ENCODE measurements at places on chromosomes 2 and 18.
A peak's percentile ranks its signal among the peaks of the same experiment; 100 is the strongest.

- DNase-seq: no peak
These were observed 127.5 kb downstream of the LAMA3 start for GRCh38 chr18:23816740-23817139.

DNA sequence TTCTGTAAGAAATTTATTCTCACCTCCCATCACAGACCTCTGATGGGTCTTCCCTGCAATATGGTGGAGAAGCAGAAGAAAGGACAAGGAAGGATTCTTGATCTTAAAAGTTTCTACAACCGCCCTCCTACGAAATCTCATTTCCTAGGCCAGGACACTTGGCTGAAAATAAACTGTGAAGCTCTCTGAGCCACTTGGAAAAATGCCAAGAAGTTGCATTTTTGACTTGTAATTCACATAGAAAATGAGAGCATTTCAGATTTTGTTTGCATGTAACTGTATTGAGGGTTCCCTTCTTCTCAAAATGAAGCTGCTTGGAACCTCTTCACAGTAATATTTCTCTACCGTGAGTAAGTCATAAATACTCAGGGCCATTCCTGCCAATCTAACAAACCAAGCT lies 458.3 kb upstream of the SLC14A2 start:
- no peak for DNase-seq

GRCh38 chr18:7821784-7822183 lies 254.7 kb downstream of the PTPRM start:
- DNase-seq: no peak

- no peak for DNase-seq
These were observed 1679.0 kb downstream of the SUCLG1 start for GRCh38 chr2:82780050-82780449.

DNA sequence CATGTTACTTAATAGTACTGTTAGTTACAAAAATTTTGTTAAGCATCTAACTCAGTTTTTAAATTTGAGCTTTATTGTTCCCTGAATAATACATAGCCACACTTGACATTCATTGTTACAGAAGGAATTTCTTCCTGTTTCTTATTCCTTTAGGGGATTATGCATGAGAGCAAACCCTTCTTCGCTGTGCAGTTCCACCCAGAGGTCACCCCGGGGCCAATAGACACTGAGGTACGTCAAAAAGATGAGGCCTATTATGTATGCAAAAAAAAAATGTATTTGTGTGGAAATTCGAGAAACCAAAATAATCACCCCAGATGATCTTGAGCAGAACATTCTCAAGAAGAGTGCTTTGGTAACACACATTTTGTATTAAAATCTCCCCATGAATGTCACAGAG lies 36.3 kb downstream of the CPS1 start:
- no peak for DNase-seq

DNA sequence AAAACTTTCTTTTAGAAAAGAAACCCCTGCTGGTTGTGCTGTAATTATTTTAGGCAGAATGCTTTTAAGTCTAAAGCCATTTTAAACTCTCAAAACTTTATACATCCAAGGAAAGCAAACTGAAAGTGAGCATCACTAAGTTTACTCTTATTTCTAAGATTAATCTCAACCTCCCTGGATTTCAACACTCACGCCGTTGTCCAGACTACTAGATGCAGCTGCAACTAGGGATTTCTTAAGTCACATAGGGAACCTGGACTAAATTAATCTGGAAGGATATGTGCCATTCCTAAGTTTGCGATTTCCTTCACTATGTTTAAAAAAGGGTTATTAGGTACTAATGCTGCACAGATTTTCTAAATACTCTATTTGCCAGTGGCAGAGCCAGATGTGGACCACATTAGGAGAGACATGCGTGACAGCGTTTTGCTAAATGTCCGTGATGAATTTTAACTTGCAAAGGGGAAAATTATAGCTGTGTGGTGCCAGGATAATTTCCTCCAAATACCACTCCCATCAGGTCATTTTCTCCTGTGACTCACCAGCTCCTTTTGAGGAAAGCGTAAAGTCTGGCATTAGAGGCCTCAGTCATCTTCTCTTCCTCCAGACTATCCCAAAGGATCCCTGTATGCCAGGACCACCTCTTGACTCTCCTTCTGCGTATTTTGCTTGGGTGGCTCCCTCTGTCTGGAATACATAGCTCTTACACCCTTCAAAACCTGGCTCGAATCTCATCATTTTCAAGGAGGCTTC lies 143.7 kb downstream of the ATL2 start:
- DNase-seq: no peak

- DNase-seq: peak; percentile 10
These were observed 38.3 kb downstream of the DHRS9 start for GRCh38 chr2:169107645-169108044.

DNA sequence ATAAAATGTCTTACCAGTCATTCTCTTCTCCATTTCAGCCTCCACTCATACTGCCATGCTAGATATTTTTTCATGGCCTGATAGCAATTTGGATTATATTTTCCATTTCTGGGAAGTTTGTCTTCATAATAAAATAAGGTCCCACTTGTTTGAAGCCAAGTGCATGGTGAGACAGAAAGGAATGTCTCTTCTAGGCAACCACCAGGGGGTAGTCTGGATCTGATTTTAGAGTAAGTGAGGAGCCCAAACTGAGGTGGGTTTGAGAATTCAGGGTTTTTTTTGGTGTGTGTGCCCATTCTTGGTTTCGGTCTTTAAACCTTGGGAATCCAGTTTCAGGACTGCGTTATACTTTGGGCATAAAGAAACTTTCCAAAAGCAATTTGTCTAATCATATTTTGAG lies 315.5 kb downstream of the RPRM start:
- no peak for DNase-seq

DNA sequence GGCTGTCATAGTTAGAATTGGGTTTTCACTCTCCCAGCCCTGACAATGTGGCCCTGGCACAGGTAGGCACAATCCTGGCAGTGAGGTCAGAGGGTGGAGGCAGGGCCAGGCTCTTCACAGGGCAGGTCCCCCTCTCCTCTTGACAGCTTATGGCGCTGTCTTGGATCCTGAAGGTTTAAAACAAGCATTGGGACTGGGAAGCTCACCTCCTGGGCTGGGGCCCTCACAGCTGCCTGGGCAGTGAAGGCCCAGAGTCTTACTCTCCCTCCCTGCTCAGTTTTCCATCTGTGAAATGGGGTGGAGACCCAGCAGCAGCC lies 23.3 kb downstream of the LBH start:
- no peak for DNase-seq

DNA sequence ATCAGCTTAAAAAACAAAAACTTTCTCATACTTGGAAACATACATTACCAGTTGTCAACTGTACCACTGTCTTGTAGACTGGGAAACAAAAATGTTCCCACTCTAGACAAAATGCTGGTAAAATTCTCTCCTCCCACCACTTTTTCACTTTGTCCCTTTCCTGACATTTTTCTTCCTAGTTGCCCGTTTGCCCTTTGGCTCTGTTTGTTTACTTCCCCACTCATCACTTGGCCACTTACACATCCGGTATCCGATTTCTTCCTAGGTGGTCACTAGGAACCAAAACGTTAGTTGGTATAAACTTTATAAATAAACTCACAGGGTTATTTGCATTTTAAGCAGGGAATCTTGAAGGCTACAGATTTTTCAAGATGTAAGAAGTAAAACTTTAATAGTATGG lies 84.9 kb downstream of the METTL4 start:
- DNase-seq: no peak

- peak; percentile 72 for DNase-seq
These were observed 24.1 kb downstream of the INPP4A start for GRCh38 chr2:98468621-98469236.

GRCh38 chr2:104286841-104287240 lies 567.1 kb upstream of the POU3F3 start:
- DNase-seq: no peak

DNA sequence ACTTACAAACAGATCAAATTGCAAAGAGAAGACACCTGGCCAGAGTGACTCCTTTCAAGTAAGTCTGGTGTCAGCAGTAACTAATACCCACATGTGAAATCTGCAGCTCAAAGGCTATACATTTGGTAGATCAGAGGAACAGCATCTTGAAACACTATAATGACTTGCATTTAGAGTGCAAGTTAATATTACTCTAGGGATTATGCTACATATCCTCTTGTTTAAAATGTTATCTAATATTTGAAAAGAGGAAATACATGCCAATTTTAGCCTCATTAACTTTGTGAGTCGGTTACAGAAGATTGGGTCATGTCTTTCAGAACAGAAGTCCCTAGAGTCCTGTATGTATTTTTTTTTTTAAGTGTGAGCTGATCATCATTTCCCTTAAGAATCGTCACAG lies 15.2 kb downstream of the LANCL1 start:
- no peak for DNase-seq

GRCh38 chr2:202066875-202067274 lies 6.2 kb upstream of the KIAA2012 start:
- no peak for DNase-seq

DNA sequence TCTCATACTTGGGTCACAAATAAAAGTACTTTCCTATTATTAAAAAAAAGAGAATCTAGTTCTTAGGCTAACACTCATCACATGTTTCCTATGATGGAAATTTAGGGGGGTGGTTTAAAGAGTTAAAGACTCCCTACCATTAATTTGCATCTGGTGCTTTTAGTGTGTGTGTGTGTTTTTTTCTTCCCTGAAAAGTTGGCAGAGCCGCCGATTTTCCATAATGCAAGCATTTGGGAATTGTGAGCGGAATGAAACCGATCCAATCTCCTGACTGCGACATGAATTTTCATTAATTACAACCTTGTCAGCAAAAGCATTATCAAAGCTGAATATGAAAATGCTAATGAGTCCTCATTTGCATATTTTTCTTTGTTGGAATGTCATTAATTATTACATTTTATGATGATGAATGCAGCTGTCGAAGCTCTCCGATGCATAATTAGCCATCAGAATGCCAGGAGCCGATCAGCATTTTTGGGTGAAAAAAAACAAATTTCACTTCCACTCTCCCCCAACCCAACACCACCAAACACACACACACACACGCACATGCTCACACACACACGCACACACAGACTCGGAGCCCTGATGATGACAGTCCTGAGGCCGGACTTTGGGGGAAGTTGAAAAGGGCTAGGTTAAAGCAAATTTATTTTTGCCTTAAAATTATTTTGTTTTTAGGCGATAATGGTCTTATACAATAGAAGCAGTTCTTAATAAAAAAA lies 165.4 kb downstream of the TCF4 start:
- DNase-seq: no peak

- no peak for DNase-seq
These were observed 53.0 kb downstream of the SKA1 start for GRCh38 chr18:50427896-50428295.

DNA sequence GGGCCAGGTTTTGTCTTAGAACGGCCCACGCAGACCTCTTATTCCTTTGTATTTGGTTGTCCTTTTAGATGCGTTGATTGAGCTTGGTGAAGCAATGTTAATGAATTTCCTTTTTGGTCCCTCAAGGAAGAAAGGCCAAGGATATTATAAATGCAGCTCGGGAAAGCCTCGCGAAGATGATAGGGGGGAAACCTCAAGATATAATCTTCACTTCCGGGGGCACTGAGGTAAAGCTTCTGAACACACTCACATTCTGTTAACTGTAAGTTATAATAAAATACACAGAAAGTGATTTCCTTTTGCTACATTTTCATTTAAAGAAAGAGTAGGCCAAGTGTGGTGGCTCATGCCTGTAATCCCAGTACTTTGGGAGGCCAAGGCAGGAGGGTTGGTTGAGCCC lies 7.1 kb downstream of the SCLY start:
- DNase-seq: no peak

DNA sequence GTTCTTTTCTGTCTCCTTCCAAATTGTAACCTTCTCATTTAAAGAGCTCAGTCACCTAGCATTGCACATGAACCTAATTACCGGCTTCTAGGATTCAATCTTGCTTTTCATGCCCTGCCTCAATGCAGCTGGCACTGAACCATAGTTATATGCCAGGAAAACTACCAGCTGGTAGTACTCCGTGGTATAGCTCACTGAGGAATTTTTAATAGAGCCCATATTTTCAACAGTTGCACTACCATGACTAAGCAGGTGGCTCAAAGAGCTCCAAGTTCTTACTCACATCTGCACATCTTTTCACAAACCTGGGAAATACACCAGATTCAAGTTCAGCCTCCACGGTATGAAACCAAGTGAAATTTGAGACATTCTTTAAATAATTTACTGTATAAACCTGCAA lies 363.5 kb downstream of the GRB14 start:
- DNase-seq: no peak

DNA sequence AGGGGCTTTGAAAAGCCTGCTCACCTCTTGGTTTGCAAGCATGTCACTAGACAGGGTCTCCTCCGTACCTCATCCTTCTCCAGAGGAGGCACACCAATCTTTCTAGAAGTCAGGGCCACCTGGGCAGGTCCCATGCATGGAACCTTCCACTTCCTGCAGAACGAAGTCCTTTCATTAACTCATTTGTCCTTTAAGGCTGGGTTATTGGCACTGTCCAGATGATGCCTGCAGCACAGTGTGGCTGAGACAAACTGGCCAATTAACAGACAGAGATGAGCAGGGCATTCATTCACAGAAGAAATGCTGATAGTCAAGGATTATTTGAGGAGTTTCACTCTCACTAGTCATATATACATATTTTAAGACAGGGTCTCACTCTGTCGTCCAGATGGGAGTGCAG lies 245.3 kb downstream of the TFCP2L1 start:
- DNase-seq: no peak

GRCh38 chr2:148301362-148301761 lies 280.5 kb downstream of the MBD5 start:
- DNase-seq: no peak

DNA sequence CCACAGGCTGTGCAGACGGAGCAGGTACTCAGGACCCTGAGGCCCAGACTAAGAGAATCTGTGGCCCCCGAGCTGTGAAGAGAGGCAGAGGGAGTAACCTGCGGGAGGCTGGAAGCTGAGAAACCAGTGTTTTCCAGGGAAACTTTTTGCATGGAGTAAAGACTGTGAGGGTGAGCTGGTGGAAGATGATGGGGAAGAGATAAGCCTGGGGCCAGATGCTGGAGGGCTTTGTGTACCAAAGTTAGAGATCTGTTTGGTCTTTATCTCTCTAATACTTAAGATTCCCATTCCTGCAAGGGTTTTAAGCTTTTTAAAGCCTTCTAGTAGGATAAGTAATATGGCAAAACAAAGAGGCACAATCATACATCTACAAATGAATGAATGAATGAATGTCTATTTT lies 43.7 kb upstream of the MEX3C start:
- no peak for DNase-seq

GRCh38 chr2:179861027-179861415 lies 391 bp downstream of the ZNF385B start:
- no peak for DNase-seq

- DNase-seq: no peak
These were observed 824.3 kb upstream of the ZEB2 start for GRCh38 chr2:145344076-145344724.

DNA sequence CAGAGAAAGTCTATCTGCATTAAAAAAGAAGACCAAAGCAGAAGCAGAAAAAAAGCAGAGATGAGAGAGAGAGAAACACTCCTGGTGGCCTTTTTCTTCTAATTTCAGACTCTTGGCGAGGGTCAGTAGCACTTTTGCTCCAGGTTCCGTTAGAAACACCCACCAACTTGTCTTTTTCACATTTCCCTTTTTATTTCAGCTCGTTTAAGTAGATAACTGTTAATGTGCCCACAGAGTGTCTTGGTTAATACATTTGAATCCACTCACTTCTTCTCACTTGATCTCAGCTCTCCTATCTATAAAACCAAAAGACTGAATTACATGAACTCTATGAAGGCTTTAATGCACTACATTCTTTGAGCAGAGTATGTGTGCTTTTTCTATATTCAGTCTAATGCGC lies 63.1 kb downstream of the AAK1 start:
- no peak for DNase-seq

Data from stimulated activated CD4-positive, alpha-beta T cell treated with anti-CD3 and anti-CD28 coated beads, Interleukin-1b, Interleukin-23, amount 100 ng/mL, for 48 hours (primary cell).